GM23248 (cell line): ENCODE measurements at places on chromosomes 13 and 19.

DNA sequence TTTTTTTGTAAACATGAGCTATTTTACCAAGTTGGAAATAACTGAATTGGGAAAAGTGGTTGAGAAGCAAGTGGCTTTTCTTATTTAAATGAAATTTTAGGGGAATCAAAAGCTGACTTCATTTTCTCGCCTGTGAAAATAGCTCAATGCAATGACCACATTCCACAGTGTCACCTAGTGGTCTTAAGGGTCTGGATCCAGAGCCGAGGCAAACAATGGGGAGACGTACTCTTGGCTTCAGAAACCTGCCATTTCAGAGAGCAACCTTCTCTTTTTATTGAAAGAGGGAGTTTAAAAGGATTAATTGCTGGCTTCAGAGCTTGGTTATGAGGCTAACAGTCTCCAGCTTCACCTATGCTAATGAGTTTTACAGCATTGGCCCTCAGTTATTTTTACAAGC is 39.7 kb upstream of the RXFP2 start:
- DNase-seq = no peak

DNA sequence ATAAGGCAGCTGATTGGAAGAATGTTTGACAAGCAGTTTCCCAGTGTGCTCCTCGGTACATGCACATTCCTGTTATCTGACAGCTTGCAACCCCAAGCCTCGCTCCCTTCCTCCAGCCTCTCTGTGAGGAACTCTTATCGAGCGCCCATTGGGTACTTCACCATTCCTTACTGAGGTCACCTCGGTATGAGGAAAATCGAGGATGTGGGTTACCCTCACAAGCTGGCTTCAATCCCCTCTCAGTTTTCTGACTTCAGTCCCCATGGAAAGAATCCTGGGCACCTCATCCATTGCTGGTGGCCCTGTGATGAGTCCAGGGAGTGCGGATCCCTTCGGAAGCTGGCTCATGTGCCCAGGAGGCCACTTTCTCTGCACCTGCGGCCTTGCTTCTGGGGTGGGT is 17.3 kb downstream of the TEX29 start:
- no peak for DNase-seq

- DNase-seq = no peak
These were observed 60.8 kb downstream of the CCNA1 start for GRCh38 chr13:36493046-36493445.

DNA sequence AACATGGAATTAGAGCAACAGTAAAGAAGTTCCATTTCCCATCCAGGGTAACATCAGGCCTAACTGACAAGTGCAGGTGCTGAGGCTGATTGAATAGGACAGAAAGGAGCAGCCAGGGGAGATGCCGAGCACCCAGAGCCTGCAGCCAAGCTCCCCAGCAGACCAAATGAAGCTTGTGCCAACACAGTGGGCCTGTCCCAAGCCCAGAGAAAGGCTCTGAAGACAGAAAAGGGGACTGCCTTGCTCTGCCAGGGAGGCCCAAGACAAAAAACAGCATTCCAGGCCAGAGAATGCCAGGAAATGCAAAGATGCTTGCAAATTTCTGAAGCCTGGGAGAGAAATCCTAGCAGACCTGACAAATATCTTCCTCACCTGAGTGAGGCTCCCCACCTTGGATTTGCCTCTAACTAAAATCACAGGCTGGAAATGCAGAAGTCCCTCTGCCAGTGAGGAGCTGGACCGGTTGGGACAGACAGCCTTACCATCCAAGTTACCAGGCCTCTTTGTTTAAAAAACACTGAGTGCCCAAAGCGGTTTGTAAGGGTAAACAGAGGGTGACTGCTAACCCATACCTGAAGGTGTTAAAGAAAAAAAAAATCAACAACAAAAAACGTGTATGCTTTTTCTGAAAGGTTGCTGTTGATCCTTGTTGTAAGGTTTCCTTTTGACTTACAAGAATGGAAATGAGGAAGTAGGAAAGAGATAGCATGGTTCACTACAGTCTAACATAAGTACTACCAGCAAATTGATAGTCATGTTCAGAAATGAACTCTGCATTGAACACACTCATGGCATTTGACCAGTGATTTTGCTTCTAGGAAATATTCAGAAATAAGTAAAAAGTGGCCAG is 11.8 kb upstream of the HMGB1 start:
- no peak for DNase-seq

DNA sequence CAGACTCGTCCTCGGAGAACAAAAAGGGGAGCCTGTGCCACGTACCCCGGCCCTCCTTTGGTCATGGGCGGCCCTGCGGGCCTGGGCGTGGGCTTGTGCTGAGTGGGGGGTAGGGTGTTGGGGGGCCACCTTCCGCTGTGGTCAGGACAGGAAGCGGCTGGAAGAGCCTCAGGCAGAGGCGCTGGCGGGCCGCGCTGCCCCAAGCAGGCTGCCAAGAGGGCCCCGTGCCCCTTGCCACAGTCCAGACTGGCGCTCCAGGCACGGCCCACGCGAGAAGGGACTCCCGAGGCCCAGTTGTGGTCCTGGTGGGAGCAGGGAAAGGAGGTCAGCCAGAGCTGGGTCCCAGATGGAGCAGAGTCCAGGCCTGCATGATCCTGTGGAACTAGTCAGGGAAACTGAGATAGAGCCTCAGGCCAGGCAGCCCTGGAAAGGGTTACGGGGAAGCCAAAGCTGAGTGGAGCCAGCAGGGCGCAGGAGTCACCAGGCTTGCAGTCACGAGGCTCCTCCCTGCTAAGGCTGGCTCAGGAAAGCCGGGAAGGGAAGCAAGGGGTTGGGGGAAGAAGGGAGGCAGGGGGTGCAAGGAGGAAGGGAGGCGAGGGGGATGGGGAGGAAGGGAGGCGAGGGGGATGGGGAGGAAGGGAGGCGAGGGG is 135.0 kb downstream of the CRYL1 start:
- DNase-seq = peak; percentile 13

- no peak for DNase-seq
These were observed 246.7 kb downstream of the RFC3 start for GRCh38 chr13:34064456-34065205.

DNA sequence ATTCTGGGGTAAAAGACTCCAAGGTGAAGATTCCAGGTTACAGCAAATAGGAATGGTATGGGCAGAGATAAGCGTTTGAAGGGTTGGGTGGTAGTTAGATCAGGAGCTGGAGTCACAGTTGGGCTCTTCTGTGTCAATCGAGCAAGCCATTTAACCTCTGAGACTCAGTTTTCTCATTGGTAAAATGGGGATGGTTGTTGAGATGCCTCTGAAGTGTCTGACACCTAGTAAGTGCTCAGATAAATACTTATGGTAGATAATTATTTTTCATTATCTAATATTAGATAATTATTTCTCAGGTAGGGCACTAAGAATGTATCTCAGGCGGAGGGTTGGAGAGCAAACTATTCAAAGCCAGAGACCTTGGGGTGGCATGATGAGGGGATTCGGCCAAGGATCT is 7.8 kb downstream of the LTBP4 start:
- no peak for DNase-seq
